Activated CD4-positive, alpha-beta T cell treated with anti-CD3 and anti-CD28 coated beads, Interleukin-2, amount 50 U/mL, for 48 hours (primary cell): ENCODE measurements at places on chromosomes 7 and 10.

- DNase-seq = no peak
Measured at GRCh38 chr7:73839290-73839689, 3.0 kb downstream of the METTL27 start.

DNA sequence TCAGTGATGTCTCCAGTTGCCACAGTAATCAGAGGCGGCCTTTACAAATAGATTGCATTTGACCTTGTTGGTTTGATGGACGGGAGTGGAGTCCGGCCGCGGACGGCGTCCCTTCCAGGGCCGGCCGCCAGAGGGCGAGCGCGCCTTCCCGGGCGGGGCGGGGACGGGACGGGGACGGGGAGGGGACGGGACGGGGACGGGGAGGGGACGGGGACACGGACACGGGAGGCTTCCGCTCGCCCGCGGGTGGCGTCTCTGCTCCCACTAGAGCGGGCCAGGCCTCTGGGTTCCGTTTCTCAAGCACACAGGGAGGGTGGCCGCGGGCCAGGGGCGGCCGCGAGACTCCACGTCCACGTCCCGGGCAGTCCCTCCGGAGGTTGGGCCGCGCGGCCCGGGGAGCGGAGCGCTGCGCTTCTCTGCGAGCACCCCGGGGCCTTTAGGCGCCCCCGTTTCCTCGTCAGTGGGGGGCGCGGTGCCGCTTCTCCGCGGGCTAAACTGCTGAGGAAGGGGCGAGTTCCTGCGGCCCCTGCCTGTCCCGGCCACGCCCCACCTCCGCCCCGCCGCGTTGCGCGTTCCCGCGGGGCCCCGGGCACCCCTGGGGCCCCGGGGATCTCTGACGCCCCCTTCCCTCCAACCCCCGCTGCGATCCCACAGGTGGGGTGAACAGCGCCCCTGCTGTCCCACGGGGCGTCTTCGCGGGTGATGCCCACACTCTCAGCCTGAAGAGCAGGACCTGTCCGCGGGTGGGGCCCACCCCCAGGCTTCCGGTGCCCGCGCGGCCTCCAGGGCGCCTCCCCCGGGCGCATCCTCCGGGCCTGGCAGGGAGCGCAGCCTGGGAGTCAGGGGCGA lies 84.2 kb upstream of the MKI67 start:
- peak; percentile 73 for DNase-seq

DNA sequence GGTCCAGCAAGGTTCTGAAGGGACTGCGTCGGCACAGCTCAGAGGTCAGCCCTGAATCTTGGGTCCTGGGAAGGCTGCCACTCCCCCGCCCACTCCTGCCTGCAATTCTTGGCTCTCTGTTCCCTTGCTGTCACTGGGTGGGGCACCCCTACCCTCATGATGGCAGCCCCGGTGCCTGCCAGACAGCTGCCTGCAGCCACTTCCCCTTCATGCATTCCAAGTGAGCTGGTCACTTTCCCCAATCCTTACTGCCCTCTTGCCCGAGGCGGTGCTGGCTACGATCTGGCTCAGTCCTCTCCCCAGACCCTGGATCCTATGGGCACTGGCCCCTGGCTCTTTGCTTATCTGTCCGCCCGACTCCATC lies 14.2 kb downstream of the MYL10 start:
- DNase-seq = no peak

GRCh38 chr7:137390076-137390475 lies 46.5 kb upstream of the PTN start:
- DNase-seq = no peak

DNA sequence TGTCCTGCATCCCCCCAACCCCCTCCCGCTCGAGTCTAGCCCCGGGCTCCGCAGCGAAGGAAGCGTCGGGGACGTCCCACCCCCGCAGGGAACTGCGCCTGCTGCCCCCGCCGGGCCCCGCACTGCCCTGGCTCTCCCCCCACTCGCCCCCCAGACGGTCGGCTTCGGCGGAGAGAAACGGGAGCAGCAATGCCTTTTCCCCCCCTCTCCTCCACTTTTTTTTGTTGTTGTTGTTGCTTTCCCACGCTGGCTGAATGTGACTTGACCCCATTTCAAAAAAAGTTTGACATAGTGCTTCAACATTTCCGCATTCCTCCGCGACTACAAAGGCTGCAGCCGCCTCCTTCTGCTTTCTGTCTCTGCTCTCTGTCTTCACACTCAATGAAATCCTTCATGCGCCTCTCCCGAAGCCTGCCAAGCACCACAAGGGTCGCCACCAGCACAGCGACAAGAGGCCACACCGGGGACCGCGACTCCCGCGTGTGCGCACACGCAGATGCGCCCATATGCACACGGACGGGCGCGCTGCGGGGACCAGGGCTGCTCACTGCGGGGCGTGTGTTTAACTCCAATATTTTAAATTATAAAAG lies 1.0 kb downstream of the CDK6 start:
- peak; percentile 54 for DNase-seq

DNA sequence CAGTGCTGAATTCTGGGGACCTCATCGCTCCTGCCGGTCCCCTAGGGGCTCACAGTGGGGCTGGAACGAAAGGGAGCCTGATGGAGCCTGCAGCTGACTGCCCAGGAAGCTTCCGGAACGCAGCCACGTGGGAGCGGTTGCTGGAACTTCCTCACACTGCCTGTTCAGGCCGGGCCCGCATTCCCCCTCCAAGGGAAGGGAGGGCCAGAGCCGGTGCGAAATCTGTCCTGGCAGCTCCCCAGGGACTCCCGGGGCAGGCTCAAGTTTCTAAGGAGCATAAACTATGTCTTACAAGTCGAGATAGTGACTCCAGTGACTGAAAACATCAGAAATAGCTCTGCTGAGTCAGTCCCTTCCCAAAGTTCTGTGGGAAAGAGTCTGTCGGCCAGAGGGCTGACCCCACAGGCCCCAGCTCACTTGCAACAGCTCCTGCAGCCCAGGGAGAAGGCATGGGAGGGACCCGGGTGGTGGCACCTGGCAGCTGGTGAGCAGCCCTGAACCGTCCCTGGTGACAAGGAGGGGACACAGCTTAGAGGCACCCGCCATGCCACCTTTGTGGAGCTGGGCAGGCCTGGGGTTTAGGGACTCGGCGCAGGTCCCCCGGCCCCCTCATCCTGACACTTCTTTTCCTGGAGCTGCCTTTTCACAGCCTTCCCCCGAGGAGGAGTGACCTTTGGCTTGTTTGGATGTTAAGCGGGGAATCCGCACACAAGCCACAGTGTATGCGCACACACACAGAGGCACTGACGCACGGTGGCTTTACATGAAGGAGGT lies 47.6 kb downstream of the PDGFA start:
- DNase-seq = no peak

GRCh38 chr7:155896531-155897263 lies 84.4 kb upstream of the SHH start:
- no peak for DNase-seq

GRCh38 chr7:13651167-13651566 lies 338.3 kb downstream of the ETV1 start:
- DNase-seq = no peak

DNA sequence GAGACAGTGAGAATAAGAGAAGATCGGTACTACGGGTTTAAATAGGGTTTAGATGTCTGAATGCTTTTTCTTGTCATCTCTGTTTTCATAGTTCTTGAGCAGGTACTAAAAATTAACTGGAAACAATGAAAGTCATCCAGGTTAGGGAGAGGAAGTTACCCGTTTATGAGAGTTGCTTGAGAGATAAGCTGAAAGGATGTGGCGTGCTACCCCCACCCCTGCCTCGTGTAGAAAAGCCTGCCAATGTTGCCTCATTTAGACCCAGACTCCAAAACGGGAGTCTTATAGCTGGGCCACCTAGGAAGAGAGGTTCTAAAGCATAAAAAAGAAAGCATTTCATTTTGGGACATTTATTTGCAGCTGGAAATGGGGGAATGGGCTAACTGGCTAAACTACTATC lies 10.2 kb downstream of the AKR1C4 start:
- no peak for DNase-seq

GRCh38 chr7:1592299-1592871 lies 22.6 kb upstream of the PSMG3 start:
- DNase-seq = no peak

DNA sequence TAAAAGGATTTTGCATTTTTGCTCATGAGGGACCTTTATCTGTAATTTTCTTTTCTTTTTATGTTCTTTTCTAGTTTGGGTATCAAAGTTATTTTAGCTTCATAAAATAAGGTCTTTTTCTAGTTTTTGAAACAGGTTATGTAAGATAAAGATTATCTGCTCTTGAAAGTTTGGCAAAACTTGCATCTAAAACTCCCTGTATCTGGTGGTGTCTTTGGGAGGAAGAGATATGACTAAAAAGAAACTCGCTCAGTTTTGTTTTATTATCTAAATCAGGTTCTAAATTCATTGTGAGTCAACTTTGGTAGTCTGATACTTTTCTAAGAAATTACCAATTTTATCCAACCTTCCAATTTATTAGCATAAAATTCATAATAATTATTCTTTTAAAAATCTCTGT lies 55.1 kb downstream of the VCL start:
- DNase-seq = no peak

DNA sequence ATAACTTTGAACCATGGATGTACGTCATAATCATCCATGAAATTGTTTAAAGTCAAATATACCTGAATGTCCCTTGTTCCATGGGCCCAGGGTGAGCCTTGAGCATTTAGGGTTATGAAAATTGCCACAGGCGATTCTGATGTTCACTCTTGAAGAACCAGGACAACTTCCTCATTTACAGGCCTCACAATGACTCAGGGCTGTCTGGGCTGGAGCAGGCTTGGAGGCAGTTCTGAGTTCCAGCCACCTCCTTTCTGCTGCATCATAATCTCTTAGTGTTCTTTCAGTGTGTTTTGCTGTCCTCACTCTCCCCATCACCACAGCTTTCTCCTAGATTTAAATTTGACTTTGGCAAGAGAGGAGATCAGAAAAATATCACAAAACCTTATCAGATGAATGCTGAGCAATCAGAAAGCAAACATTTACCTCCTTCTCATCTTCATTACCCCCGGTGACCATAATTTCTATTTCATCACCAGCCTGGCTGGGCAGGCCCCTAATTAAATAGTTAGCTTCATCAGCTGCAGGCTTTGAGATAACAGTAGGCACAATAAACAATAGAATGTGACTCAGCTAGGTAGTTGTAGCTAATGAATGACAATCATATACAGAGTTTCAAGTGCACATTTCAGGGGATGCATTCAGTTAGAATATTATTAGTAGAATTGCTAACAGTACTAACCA lies 571.0 kb downstream of the SH2D4B start:
- DNase-seq = no peak

DNA sequence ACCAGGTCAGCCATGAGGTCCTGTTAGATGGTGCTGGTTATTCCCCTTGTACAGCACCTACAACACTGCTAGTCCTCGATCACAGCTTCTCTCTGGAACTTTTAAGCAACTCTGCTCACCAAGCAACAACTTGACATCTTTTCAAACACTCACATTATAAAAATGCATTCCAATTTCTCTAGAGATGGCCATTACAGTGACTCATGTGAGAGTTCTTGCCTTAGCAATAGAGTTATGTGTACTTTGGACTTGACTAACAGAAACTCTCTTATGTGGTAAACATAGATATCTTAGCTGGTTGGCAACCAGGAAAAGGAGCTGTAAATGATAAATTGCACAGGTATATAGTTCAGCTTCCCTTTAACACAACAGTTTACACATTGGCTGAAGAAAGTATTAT lies 122.2 kb downstream of the PDE1C start:
- DNase-seq = no peak

GRCh38 chr10:48478980-48479811 lies 125.7 kb downstream of the ARHGAP22 start:
- DNase-seq = no peak

- DNase-seq = no peak
Measured at GRCh38 chr7:7408001-7408770, 127.5 kb downstream of the COL28A1 start.

GRCh38 chr10:86439544-86439943 lies 72.9 kb upstream of the GRID1 start:
- DNase-seq = no peak

- DNase-seq = no peak
Measured at GRCh38 chr7:45161842-45162241, 4.3 kb downstream of the RAMP3 start.

DNA sequence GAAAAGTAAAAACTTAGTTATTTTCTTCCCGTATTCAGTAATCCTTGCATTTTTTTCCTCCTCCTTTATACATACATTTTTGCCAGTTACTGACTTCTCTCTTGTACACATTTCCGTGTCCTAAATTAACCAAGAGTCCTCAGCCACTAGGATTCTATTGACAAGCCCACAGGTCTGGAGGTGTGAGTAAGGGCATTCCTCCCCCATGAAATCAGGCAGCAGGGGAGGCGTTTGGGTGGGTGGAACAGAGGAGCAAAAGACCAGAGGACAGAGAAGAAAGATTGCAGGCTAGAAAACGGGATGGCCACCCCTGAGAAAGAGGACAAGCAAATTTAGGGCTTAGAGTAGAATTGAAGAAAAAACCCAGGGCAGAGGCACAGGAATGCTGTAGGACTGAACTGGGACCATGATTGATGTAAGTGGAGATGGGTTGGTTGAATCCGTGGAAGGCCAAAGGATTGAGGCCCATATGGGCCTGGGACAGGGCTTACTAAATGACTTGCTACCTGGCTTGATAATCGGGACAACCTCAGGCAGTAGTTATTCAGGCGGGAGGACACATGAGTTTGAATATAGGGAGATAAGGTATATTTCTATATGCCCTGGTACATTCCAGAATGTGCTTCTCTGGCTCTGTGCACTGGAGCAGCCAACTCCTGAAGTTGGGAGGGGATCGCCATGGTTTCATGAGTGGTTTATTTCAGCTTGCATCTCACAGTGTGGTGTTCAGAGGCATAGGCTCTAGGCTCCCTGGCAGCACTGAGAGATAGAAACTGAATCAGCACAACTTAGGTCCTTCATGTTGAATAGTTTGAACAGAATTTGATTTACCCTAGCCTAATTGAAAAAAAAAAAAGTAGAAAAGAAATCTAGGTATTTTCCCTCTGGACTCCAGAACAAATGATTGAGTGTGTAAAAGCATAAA lies 28.0 kb downstream of the IKZF1 start:
- DNase-seq = no peak

DNA sequence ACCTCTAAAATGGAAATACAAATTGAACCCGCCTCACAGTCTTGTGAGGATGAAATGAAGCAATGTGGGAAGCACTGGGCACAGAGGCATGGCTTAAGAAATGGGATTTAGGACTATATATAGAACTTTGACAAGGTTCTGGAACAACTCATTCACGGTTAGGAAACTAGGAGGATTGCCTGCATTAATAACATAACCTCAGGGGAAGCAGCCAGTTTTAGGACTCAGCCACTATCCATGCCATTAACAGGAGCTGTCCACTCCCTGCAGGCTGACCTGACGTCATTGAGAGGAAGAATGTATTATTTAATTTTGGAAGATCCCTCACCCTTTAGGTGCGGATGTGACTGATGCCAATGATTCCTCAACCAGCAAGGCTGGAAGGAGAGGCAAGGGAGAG lies 34.8 kb downstream of the ITGB8 start:
- no peak for DNase-seq
